HTR-8/SVneo (cell line): ENCODE measurements at places on chromosomes 5 and 9.

DNA sequence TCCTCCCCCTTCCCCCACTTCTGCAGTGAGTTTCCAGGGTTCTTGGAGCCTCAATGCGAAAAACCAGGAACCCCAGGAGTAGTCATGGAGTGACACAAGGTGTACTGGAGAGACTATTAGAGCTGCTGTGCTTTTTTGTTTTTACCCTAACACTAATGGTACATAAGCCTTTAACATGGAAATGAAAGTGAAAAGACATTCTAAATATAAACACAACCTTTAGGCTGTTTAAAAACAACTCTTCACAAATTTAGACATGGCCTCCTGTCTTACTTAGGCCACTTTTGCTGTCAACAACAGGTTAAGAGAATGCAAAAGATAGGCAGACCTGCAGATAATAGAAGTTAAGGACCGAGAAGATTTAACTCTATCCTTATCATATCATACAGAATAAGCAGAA lies 232.2 kb downstream of the DENND1A start:
- DNase-seq, result no peak

DNA sequence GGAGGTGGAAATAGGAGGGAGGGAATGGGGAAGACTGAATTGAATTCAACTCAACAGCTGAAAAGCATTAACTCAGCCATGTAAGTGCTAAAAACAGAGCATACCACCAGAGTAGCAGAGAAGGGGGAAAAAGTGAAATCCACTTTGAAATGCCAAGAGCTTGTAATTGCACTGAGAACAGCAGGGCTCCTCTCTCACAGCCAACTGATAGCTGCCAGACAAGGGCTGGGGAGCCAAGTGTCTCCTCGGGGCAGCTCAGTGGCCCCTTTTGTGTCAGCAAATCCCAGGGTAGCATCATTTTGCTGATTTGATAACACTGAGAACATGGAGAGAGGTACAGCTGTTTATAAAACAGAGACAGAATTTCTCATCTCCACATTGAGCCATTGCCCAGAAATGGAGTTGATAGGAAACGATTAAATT lies 182.5 kb downstream of the FRMD3 start:
- no peak for DNase-seq

DNA sequence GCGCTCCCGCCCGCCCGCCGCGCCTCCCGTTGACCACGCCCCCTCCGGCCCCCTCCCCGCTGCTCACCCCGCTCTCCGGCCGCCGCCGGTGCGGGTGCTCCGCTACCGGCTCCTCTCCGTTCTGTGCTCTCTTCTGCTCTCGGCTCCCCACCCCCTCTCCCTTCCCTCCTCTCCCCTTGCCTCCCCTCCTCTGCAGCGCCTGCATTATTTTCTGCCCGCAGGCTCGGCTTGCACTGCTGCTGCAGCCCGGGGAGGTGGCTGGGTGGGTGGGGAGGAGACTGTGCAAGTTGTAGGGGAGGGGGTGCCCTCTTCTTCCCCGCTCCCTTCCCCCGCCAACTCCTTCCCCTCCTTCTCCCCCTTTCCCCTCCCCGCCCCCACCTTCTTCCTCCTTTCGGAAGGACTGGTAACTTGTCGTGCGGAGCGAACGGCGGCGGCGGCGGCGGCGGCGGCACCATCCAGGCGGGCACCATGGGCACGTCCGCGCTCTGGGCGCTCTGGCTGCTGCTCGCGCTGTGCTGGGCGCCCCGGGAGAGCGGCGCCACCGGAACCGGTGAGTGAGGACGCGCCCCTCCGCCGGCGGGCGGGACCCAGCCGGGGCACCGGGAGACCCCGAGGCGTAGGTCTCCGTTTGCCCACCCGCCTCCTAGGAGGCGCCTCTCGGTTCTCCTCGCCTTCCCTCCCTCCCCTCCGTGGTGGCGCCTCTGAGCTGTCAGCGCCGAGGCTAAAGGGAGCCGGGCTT lies at the start of gene VLDLR:
VLDLR (plus strand) TSS at position 66 of the 739 bp plus-strand sequence; CDS start at position 469, 403 bp downstream.
- DNase-seq, result peak; percentile 5

GRCh38 chr5:74627646-74628279 lies 12.8 kb downstream of the ENC1 start:
- DNase-seq, result no peak

GRCh38 chr9:134408939-134409737 lies 82.9 kb downstream of the RXRA start:
- no peak for DNase-seq

DNA sequence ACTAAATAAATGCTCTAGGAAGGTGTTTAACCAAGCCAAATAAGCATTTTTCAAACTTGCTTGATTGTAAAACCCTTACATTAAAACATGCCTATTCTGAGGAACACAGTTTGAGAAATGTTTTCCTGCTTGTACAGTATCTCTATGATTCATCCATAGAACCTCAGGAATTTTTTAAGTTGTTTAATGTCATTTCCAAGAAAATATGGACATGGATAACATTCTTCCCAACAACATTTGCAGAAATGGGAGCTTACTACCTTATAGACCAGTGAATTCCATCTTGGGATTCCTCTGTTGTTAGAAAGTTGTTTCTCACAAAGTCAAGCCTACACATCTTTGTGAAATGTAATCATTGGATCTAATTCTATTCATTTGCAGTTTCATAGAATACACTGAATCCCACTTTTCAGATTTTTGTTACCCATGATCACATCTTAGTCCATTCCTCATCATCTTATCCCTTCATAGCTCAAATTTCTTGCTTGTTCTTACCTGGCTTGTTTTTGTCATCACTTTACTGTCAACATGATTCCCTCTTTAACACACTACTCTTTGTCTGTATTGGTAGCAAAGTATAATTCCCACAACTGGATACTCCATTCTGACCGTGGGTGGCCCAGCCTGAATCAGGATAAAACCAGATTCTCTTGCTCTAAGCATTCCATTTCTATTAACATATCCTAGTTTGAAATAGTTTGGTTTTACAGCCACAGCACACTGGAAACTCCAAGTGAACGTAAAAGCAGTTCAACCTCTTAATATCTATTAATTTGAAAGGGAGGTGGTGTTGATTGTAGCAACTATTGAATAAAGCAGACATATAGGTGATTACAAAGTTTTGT lies 49.4 kb upstream of the PAPPA start:
- DNase-seq, result no peak

GRCh38 chr5:89211836-89212235 lies 328.9 kb upstream of the MEF2C start:
- DNase-seq, result no peak

- no peak for DNase-seq
Observed at GRCh38 chr5:149546974-149547373, 4.3 kb downstream of the CSNK1A1 start.

DNA sequence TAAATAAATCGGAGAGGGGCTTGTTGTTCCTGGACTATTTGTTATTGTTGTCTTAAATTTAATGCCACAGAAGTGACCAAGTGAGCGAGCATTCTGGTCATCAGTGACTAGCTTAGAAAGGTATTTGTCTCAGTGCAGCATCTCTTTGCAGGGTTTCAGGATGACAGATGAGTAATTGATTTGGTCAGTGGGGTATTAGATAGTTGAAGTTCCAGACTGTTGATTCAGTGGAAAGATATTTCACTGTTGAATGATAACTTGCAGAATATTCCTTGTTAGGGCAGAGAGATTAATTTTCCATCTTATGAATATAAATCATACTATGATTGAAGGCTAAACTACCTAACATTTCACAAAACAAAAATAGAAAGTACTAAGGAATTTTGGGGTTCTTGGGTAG lies 122.4 kb downstream of the TRIO start:
- peak; percentile 94 for DNase-seq

DNA sequence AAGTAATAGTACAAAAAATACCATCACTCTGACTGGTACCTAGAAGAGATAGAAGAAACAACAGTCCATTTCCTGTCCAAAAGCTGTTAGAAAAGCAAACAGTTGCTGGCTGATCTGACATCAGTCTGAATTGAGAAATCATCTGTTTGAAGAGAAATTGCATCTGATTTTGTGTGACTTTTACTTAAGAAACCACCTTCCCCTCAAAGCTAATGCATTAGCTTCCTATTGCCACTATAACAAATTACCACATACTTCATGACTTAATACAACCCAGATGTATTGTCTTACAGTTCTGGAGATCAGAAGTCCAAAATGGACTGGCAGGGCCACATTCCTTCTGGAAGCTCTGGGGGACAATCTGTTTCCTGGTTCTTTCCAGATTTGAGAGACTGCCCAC lies 385.9 kb upstream of the TLE4 start:
- DNase-seq, result no peak

DNA sequence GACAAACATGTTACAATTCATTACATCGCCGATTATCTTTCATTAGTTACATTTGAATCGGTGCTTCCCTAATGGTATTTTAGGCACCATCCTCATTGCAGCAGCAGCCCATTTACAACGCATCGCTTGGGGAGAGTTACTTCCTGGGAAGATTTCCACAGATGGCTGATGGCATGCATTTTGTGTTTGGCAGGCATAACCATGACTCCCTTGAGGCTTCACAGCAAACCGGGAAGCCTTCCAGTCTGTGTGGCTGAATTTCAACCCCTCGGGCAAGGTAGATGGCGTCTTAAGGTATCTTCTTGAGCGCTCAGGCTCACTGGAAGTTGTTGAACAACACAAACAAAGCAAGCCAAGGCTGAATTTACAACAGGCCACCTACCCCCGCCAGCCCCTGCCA lies 1.6 kb upstream of the DNAH5 start:
- no peak for DNase-seq

GRCh38 chr5:149915392-149916260 lies 29.0 kb downstream of the PDE6A start:
- DNase-seq, result no peak

DNA sequence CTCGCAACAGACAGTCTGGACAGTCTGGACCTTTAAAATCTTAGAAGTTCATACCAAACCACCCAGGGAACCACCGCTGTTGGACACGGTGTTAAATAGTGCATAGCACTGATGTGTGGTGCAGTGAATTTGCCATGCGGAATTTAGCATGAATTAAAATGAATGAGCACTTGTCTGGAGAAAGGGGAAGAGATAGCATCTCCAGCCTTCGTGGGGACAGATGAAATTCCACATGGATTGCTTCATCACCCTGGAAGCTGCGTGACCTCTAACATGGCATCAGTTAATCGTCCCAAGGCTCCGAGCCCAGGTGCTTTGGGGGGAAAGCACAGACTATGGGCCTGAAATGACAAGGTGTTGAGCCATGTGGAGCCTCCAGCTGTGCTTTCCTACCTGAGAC lies 91.4 kb downstream of the ADAMTS16 start:
- DNase-seq, result no peak

DNA sequence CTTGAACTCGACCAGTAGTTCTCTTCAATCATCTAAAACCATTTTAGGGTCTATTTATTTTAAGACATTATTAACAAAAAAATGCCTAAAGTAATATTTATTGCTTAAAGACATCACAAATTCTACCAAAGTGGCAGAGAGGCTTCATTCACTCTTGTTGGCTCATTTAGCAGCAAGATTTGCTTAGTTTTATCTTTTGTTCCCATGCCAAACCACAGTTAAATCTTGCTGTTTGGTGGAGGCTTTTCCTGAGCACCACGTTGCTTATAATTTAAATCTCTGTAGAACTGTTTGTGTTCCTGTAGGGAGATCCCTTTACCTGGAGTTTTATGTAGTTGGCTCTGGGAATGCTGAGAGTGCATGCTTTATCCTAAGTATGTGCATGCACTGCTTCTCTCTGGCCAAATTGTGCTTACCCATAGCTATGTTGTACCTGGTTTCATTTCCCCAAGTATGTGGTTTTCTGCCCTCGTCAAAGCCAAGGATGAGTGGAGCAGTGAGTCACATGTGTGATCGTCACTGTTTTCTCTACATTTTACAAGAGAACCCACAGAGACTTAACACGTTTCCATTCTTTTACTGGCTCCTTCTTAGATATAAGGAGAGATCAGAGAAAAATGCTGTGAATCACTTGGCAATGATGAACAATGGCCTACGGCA lies 42.1 kb upstream of the MAST4 start:
- DNase-seq, result peak; percentile 21

- DNase-seq, result no peak
Observed at GRCh38 chr5:104111632-104112031, 549.0 kb upstream of the NUDT12 start.

GRCh38 chr9:105275938-105276337 lies 31.5 kb downstream of the SLC44A1 start:
- no peak for DNase-seq

DNA sequence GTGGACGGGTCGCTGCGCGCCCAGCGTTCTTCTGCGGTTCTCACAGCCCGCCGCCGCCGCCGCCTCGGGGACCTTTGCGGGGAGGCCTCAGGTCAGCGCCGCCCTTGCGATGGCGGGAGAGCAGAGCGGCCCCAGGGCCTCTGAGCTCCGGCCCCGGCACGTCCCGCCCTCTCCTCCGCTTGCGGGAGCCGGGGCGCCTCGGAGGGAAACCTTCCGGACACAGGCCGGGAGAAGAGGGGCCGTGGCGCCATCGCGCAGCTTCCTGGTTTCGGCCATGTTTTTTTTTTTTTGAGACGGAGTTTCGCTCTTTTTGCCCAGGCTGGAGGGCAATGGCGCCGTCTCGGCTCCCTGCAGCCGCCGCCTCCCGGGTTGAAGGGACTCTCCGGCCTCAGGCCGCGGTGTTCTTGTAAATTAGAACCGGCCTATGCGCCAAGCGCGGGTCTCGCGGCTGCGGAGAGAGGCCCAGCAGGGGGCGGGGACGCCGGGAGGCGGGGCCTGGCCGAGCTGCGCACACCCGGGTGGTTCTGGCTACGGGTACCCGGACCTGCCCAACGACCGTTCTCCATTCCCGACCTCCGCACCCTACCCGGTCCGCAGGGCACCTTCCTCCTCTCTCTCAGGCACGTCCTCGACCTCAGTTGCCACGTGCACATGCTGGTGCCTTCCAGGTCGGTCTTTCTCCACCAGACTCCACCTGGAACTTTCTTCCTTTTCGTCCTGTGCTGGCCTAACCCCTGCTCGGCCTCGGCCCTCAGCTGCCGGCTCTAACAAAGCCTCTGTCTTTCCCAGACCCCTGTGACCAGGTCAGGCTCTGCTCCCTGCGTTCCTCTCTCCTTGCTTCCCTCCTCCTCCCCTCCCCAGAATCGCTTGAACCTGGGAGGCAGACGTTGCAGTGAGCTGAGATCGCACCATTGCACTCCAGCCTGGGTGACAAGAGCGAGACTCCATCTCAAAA lies 28.8 kb upstream of the MGAT1 start:
- peak; percentile 29 for DNase-seq

- no peak for DNase-seq
Observed at GRCh38 chr9:36165826-36166167, 3.4 kb upstream of the CCIN start.

DNA sequence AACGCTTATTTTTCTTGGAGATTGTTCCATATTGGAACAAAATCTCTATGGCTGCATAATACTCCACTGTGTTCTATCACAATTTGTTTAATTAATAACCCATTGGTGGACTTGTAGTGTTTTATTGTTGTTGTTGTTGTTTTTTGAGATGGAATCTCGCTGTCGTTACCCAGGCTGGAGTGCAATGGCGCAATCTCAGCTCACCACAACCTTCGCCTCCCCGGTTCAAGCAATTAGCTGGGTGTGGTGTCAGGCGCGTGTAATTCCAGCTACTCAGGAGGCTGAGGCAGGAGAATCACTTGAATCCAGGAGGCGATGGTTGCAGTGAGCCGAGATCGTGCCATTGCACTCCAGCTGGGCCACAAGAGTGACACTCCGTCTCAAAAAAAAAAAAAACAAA lies 38.7 kb downstream of the SPRY4 start:
- no peak for DNase-seq

GRCh38 chr5:156934450-156935211 lies 28.4 kb downstream of the TIMD4 start:
- no peak for DNase-seq
